H9 (cell line): ENCODE measurements at places on chromosomes 6 and 20. TPM values are rescaled to one million over a fixed set of nuclear protein-coding genes. Genes with fewer than 3 reads are reported as not detected.
A peak's percentile ranks its signal among the peaks of the same experiment; 100 is the strongest.

- no peak for DNase-seq
Observed at GRCh38 chr20:45999557-46000261, 9.0 kb upstream of the MMP9 start.

DNA sequence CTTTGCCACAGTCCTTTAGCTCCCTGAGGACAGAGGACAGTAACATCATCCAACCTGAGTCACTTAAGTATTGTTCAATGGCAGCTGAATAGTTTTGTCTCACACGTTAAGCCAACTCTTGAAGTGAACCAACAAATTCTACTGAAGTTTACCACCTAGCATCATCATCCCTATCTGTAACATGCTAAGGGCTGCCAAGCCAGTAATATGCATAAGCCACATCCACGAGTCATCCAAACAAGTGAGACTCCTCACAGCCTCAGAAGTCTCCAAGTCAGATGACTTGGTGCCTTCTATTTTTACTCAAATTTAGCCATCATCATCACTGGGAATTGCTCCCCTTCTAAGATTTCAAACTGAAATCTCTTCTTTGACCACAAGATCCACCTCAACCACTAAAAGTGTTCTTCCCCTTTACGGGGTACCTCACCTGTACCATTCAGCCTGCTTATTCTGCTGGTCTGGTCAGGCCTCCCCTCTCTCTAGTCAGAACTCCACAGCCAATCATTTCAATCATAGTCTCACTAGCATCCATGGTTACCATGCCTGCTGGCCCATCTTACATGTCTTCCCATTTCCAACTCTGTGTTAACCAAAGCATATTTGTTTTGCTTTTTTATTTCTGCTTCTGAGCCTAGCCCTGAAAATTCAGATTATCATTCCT, 73.7 kb downstream of the DTNBP1 start:
- no peak for DNase-seq

GRCh38 chr20:21208999-21209398, 83.1 kb downstream of the KIZ start:
- no peak for DNase-seq

- DNase-seq, result no peak
Observed at GRCh38 chr6:160882006-160882405, 109.6 kb upstream of the MAP3K4 start.

GRCh38 chr20:19015351-19016139, 196.9 kb upstream of the SLC24A3 start:
- no peak for DNase-seq

- no peak for DNase-seq
Observed at GRCh38 chr6:112252571-112253497, 1.5 kb downstream of the LAMA4 start.

GRCh38 chr20:3077618-3078134, 6.3 kb downstream of the OXT start:
- DNase-seq, result no peak

DNA sequence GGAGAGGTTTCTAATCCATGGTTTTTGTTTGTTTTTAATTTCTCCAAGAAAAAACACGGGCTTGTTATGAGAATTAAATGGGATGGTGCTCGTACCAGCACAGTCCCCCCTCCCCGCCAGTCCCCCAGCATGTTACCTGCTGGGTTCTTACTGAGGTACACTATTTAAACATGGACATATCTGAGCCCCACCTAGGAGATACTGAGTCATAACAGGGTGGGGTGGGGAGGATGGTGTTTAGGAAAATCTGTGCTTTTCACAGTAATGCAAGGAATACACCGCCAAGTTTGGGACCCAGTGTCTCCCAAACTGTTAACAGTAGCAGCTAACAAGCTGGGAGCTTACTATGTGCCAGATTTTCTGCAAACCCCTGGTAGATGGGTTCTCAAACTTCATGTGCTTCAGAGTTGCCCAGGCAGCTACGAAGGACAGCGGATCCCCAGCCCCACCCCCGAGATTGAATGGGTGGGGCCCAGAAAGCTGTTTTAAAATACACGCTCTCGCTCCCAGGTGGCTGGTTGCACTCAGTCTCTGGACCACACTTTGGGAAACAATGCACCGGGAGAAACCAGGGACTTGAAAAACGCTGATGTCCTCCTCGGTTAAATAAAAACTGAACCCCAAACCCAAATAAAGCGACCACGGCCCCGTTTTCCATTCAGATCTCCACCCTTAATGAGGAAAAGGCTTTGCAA, 995 bp downstream of the ZFP64 start:
- peak; percentile 41 for DNase-seq

DNA sequence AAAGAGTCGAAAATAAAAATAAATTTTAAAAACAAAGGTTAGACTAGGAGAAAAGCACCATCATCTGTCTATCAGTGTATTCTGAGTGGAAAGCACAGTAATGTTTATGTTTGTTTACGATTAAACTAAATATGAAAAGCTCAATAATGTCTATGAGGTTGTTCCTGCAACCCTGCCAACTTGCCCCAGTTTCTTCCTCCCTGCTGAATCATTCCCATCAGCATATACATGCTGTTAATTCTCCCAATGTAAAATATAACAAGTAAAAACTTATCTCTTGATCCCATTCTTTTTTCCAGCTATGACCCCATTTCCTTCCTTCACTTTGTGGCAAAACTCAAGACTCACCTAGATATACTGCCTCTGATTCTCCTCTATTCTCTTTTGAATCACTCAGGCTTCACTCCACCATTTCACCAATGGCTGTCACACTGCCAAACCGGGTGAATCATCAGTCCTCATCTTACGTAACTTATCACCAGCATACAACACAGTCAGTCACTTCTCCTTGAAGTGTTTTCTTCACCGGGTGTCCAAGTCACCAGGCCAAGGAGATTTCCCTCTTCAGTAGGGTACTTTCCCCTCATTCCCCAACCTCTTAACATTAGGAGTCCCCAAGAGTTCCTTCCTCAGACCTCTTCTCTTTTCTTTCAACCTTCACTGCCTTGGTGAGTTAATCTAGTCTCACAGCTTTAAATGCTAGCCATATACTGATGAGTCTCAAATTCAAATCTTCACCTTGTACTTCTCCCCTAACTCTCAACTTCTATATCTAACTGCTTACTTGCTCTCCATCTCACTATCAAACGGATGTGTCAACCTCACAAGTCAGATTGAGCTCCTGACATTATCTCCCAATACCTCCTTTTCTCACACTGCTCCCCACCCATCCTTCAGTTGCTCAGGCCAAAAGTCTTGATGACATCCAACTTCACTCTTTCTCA, 6.2 kb downstream of the TMEM242 start:
- no peak for DNase-seq

- DNase-seq, result no peak
Observed at GRCh38 chr6:44712353-44713111, 325.0 kb downstream of the CDC5L start.

GRCh38 chr6:101534821-101535220, 141.3 kb downstream of the GRIK2 start:
- DNase-seq, result no peak

- DNase-seq, result no peak
Observed at GRCh38 chr20:39518654-39519053, 556.5 kb downstream of the DHX35 start.

- no peak for DNase-seq
Observed at GRCh38 chr6:24006254-24006653, 119.8 kb upstream of the NRSN1 start.

- DNase-seq, result no peak
Observed at GRCh38 chr20:17762243-17762872, 62.6 kb downstream of the BANF2 start.

DNA sequence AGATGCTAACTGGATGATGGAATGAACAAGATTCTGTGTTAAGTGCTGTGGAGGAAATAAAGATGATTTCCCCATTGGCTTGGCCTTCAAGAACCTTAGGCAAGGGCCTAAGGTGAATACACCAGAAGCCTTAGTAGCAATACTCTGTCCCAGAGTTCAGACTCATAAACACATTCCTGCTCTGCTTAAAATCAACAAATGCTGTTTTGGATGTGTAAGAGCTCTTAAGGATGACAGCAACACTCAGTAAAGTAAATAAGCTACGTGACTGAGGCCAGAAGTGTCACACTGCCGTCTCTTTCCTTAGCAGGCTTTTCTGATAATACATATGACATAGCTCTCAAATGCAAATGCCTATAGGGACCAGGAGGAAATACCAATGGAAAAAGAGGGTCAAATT, 90.6 kb downstream of the EYA2 start:
- no peak for DNase-seq

DNA sequence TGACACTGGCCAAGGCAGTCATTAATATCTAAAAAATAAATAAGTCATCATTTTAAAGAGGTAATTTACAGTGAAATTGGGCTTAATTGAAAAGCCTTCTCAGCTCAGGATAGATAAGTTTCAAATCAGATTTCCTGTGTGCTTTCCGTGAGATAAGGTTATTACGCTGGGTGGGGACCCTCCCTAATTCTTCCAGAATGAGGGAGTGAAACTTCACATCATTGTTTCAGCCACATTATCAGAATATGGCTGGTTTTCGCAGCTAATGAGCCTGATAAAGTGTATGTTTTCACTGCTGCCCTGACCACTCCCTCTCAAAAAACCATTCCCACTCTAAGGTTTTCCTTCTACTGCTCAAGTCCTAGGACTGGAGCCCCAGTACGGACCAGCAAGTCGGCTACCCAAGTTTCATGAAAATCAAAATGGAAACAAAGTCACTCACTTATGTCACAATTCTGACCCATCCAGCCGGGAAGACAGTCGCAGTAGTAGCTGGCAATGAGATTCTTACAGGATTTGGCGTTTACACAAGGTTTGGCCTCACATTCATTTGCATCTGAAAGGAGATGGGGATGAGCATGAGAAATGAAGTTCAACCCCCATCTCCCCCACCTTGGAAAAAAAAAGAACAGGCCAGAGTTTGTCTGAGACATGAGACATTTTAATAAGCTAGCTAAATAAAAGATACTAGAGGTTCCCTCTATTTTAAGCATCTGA, 24.6 kb downstream of the JAG1 start:
- no peak for DNase-seq

DNA sequence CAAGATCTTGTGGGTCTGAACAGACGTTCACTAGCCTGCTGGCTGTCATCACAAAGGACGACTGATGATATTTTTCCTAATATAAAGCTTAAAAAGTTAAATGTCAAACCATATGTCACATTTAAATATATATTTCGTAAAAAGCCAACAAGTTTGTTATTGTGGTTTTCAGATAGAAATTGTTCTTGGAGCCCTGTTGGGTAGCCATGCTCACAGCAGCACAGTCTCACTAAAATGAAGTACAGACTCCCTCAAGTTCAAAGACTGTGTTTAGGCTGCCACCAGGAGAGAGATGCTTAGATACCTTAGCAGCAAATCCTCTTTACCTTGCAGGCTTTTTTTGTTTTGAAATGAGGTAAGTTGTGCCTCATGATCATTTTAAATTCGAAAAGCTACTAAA, 17.8 kb downstream of the EEF1E1 start:
- DNase-seq, result no peak

DNA sequence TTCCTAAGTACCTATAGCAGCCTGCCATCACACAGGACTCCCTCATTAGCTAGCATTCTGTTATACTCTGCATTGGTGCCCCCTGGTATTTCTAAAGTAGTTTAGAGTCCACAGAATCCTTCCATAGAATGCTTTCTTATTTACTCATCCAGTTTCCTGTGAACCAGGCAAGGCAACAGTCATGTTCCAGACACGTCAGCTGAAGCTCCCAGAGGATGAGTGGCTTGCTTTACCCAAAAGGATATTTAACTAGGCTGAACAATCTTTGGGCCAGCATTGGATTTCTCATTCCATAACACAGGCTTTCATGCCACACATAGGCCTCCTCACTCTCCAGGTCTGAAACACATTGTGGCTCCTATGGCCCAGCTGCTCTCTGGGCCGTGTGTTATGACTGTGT, 203.8 kb upstream of the MAP3K7 start:
- DNase-seq, result no peak

DNA sequence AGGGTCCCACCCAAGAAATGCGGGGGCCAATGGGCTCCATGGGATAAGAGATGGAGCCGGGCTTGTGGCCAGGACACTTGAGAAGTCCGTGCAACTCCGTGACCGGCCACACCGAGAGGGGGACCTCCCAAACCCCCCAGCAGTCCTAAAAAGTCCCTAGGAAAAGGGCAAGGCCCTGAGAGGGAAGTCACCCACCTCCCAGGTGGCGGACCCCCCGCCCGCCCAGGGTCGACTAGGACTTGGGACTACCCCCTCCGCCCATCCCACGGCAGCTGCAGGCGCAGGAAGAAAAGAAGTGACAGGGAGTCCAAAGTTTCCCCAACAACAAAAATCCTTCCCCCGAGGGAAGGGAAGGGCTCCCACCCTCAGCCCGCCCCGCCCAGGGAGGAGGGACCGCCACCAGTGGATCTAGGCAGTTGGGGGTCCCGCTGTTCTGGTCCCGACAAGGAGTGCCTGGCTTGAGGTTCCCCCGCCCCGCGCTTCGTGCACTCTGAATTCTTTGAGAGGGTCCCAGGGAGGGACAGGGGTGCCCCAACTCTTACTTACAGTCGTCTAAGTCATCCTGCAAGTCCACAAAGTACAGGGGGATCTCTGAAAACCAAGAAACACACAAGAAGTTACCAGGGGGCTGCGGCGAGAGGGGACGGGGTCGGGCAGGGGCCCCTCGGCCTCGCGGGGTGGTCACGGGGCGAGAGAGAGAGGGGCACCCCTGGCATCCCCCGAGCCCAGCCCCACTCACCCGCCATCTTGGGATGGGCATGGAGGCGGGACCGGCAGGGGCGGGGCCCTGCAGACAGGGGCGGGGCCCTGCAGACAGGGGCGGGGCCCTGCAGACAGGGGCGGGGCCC, 611 bp upstream of the RAB22A start:
- DNase-seq, result peak; percentile 41

DNA sequence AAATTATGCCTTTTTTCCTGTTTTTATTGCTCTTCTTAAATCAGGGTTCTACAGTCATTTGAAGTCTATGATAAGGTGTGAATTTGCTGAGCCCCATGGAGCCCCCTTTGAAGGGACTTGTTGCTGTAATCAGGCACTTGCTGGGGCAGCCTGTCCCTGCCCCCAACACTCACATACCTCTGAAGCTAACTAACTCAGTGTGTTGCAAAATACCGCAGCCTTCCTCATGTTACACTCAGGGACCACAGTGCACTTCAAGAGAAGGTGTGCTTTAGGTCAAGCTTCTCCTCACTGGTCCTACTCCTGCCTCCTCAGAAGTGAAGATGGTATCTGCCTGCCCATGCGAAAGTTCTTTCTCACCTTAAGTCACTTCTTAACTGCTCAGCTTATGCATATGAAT, 66.1 kb upstream of the GLP1R start:
- DNase-seq, result no peak

SYNDIG1 gene
- total RNA-seq, result 4.7 and 5.4 TPM in 2 replicates

MYT1 gene
- 0.68 and 0.79 TPM in 2 replicates for total RNA-seq

WFDC10B gene
- total RNA-seq, result not detected in 2 replicates

SLC22A2 gene
- total RNA-seq, result 0.86 and 1.0 TPM in 2 replicates

TINAG gene
- total RNA-seq, result not detected in 2 replicates

CST2 gene
- total RNA-seq, result not detected in 2 replicates

RCAN2 gene
- total RNA-seq, result 3.0 TPM in 2 replicates

VGLL2 gene
- total RNA-seq, result 0.13 TPM in 1 of 2 replicates, not detected in the other

MYO6 gene
- 46.9 and 48.1 TPM in 2 replicates for total RNA-seq

CPXM1 gene
- 69.0 and 70.0 TPM in 2 replicates for total RNA-seq

E2F1 gene
- 57.9 and 58.7 TPM in 2 replicates for total RNA-seq

GPLD1 gene
- total RNA-seq, result 7.5 and 8.0 TPM in 2 replicates

ASIP gene
- total RNA-seq, result not detected in 2 replicates

ZFAND3 gene
- 56.7 and 57.7 TPM in 2 replicates for total RNA-seq

KHDC3L gene
- 0.22 TPM in 1 of 2 replicates, not detected in the other for total RNA-seq

PHACTR1 gene
- 13.6 and 15.9 TPM in 2 replicates for total RNA-seq
